AML-193 (cell line): ENCODE measurements at places on chromosomes 4 and X.

DNA sequence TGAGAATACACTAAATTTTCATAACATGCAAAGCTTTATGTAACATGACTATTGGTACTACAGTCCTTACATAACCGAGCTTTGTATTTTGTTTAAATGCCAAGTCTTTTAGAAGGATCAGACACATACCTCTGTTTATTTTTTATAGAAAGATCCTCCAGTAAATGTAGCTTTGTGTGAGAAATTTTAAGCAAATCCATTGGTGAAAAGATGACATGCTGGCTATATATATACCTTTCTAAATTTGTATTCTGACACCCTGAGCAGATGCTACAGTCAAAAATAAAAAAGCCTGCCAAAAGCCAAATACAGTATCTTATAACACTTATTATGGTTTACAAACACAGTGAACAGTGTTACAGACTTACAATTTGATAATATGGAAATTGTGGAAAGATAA, at the start of gene YIPF7:
Gene YIPF7, minus strand, starts transcription at position 201 of the 400 bp plus-strand sequence. CDS start 1,525 bp downstream, outside the sequence.
- DNase-seq: no peak

GRCh38 chr4:132387060-132387459, 762.0 kb upstream of the PCDH10 start:
- DNase-seq: no peak

DNA sequence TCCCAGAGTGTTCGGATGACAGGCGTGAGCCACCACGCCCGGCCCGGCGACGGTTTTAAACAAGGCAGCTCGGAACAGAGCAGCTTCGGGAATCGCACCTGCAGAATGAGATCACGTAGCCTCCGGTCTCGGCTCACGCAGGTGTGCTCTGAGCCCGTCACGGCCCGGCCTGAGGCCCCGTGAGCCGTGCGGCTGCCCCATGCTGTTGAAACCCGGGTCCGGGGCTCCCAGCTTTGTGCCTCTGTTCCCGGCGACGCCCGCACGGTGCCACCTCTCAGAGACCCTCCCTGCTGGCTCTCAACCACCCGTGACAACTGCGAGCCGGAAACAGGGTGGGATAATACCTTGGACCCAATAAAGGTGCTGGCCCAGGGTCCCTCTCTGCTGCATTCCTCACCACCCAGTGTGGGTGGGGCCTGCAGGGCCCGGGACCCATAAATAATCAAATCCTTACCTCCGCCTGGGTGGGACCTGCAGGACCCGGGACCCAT, 13.4 kb upstream of the PLCXD1 start:
- DNase-seq: no peak

DNA sequence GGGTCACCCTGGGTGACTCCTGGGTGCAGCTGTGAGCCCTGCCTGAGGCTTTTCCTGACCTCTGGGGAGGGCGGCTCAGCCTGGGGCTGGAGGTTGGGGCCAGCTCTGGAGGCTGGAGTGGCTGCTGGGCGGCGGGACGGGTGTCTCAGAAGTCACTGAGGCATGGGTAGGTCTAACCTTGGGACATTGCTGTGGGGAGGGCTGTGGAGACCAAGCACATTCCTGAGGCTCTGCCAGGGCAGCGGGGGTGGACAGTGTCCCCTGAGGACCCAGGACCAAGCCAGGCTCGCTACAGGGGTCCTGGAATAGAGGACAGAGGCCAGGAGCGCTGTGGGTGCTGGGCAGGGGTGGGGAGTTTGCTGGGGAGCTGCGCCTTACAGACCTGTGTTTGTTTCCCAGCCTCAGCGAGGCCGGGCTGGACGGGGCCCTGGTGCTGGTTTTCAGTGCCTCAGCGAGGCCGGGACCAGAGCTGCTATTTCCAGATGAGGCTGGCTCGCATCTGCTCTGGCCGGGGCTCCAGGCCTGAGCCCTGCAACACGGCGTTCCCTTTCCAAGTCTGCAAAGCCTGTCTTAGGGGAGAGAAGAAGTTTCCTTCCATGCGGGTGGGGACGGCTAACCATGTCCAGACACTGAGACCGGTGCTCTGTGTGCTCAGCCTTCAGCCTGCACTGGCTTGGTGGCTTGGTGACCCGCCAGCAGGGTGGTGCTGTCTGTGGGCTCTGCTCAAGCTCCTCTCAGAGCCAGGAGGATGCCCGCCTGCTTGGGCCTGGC, 3.0 kb upstream of the SLC25A6 start:
- no peak for DNase-seq
